ENCODE measurements at places on chromosomes 2 and 18.

DNA sequence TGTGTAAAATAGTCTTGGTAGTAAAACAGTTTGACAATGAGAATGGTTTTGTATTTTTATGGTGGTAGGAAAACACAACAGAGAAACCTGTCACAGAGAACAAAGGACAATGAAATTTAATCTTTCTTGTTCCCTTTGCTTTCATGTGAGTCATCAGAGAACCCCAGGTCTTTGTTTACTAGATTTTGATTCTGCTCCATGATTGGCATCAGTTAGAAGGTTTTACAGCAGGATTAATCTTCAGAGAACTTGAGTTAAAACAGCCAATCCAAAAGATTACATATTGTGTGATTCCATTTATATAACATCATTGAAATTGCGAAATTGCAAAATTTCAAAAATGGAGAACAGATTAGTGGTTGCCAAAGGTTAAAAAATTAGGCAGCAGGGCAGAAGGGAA lies 2.5 kb downstream of the APLF start:
- DNase-seq, result no peak

- DNase-seq, result no peak
Measured at GRCh38 chr2:234789556-234790325, 162.1 kb upstream of the SH3BP4 start.

- no peak for DNase-seq
Measured at GRCh38 chr18:2970772-2971659, 41.9 kb downstream of the LPIN2 start.

GRCh38 chr2:234414596-234414995 lies 82.3 kb downstream of the ARL4C start:
- no peak for DNase-seq

- DNase-seq, result no peak
Measured at GRCh38 chr2:8457092-8457481, 224.8 kb upstream of the ID2 start.

DNA sequence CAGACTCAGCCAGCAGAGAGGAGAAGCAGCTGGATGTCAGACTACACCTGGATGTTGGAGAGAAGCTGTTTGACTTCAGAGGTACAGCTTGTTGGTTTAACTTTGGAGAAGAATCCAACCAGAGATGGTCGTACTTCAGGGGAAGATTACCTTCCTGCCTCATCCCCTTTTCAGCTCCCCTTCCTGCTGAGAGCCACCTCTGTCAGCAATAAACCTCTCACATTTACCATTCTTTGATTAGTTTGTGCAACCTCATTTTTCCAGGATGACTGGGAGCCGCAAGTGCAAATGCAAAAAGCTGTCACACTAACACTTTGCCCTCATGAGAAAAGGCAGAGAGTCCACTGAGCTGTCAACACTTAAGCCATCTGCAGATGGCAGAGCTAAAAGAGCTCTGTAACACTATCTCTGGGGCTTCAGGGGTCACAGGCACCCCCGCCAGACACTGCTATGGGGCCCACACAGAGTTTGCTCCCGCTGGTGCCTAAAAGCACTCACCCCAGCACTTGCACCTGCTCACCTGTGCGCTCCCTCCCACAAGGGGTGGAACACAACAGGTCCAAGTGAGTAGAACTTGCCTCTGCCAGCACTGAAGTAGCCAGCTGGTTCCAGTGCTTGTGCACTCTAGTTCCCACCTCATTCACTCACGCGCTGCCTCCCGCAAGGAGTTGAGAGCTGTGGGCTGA lies 391.7 kb downstream of the METTL4 start:
- DNase-seq, result no peak

GRCh38 chr2:64685430-64685829 lies 31.7 kb upstream of the SERTAD2 start:
- no peak for DNase-seq

DNA sequence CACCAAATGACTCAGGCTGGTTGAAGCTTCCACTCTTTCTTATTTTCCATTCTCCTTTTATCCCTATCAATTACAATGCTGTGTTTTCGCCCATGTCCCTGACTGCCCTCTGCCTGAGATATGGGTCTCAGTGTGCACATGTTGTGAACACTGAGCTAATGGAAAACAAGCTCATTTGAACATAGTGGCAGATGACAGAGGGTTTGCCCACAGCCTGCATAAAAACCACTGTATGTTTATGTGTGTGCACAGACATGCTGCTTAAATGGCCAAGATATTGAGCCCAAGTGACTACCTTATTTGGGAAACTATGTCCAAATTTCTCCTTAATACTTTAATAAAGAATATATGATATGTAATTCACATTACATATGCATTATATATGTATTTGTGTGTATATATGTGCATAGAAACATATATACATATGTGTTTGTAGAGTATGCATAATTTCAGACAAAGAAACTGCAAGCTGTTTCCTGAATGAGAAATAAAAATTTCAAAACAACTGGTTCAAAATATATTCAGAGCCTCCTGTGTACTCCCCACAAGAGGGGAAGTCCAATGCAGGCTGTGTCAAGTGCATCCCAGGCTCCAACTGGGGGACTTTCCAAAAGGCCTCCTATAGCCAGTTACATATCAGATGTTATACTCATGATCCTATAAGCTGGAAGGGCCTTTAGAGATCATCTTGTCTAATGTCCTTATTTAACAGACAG lies 92.7 kb upstream of the CD302 start:
- no peak for DNase-seq

GRCh38 chr18:62738639-62739038 lies 23.3 kb downstream of the PHLPP1 start:
- DNase-seq, result no peak

DNA sequence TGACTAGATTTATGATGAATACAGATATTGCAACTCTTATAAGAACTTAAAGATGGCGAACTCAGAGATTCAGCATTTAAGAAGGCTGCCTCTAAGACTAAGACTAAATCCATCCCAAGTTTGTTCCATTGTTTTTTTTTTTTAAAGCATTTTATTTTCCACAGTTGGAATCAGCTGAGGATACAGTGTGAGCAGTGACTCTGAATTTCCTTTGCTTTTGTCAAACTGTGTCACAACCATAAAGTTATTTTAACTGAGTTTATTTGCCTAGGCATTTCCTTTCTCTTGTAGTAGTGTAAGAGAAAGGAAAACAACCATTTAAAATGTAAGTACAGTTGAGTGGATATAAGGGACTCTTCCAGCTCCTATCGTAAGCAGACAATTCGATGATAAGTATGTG lies 63.9 kb downstream of the ZEB2 start:
- no peak for DNase-seq

DNA sequence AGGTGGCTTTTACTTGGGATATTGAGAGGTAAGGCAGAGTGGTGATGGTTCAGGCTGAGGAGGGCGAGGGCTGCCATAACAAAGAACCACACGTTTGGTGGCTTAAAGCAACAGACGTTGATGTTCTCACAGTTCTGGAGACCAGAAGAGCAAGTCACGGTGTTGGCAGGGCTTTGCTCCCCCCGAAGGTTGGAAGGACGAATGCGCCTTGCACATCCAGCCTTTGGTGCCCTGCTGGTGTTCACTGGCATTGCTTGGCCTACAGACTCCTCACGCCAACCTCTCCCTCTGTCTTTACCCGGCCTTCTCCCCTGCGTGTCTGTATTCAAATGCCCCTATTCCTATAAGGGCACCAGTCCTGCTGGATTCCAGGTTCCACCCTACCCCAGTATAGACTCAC lies 125.4 kb downstream of the TPO start:
- no peak for DNase-seq

GRCh38 chr2:203914546-203915182 lies 21.9 kb upstream of the ICOS start:
- DNase-seq, result no peak

DNA sequence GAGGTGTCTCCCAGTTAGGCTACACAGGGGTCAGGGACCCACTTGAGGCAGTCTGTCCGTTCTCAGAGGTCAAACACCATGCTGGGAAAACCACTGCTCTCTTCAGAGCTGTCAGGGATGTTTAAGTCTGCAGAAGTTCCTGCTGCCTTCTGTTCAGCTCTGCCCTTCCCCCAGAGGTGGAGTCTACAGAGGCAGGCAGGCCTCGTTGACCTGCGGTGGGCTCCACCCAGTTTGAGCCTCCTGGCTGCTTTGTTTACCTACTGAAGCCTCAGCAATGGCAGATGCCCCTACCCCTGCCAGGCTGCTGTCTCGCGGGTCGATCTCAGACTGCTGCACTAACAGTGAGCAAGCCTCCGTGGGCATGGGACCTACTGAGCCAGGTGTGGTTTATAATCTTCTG lies 346.3 kb downstream of the CELF4 start:
- no peak for DNase-seq

DNA sequence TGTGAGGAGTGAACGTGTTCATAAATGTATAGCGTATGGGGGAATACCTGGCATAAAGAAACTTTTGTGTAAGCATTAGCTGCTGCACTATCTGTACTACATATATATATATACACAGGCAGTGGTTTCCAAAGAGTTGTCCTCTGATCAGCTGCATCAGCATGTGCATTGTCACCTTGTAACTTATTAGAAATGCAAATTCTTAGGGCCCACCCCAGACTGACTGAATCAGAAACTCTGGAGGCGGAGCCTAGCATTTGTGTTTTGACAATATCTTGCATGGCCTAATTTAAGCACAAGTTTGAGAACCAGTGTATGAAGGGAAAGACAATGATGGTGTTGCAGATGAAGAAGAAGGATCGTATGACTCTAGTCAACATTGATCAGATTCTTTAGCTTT lies 299.5 kb downstream of the CCDC102B start:
- DNase-seq, result no peak

DNA sequence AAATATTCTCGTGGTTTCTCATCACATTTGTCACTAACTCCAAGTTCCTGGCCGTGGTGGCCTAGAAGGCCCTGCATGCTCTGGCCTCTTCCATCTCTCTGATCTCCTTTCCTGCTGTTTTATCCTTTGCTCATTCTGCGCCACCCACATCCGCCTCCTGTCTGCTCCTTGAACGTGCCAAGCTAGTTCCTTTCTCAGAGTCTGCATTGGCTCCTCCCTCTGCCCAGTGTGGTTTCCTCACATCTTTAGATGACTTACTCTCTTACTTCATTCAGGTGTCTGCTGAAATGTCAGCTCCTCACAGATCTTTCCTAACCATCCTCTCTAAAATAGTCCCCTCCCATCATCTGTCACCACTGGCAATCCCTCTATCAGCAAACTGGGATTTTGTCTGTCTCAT lies 158.6 kb upstream of the RBMS1 start:
- peak; percentile 68 for DNase-seq

Data from activated CD8-positive, alpha-beta memory T cell treated with anti-CD3 and anti-CD28 coated beads, Interleukin-2, amount 50 U/mL, for 48 hours (primary cell).